Adrenal gland (tissue), 19 donors: ENCODE measurements at places on chromosomes 1 and 21. TPM values are rescaled to one million over a fixed set of nuclear protein-coding genes. Genes with fewer than 3 reads are reported as not detected.
A peak's percentile ranks its signal among the peaks of the same experiment; 100 is the strongest.

DNA sequence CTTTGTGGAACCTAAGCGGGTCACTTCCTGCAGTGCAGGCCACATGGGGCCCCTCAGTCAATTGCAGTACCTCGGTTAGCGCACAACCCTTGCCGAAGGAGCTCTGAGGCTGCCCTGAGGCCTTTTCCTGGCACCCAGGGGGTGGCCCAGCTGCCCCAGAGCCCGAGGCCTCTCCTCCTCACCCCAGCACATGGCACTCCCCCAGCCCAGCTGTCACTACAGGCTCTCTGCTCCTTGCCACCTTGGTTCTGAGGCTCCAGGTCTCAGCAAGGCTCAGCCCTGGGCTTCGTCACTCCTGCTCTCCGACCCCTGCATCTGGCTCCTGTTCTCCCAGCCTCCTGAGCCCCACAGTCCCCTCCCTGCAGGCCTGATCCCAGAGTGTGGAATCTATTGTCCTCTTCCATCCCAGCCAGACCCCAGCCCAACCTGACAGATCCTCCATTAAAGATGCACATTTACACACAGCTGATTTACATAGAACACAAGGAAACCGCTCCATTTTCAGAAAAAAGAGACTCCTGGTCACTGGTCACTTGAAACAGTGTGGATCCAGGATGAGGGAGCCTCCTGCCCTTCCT is 192.8 kb upstream of the POU3F1 start:
- DNase-seq, result no peak

Gene ATAD3C
- polyA plus RNA-seq, result 0.72 TPM

- DNase-seq, result peak; percentile 74
These were observed 35.7 kb upstream of the CNN3 start for GRCh38 chr1:94962409-94963265.

DNA sequence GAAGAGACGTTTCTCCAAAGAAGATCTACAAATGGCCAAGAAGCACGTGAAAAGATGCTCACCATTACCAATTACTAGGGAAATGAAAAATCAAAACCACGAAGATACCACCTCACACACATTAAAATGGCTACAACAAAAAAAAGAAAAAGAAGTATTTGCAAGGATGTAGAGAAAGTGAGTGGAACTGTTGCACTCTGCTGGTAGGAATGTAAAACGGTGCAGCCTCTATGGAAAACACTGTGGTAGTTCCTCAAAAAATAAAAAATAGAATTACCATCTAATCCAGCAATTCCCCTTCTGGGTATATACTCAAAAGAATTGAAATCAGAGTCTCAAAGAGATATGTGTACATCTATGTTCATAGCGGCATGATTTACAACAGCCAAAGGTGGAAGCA is 115.4 kb upstream of the EDN2 start:
- DNase-seq, result peak; percentile 4

DNA sequence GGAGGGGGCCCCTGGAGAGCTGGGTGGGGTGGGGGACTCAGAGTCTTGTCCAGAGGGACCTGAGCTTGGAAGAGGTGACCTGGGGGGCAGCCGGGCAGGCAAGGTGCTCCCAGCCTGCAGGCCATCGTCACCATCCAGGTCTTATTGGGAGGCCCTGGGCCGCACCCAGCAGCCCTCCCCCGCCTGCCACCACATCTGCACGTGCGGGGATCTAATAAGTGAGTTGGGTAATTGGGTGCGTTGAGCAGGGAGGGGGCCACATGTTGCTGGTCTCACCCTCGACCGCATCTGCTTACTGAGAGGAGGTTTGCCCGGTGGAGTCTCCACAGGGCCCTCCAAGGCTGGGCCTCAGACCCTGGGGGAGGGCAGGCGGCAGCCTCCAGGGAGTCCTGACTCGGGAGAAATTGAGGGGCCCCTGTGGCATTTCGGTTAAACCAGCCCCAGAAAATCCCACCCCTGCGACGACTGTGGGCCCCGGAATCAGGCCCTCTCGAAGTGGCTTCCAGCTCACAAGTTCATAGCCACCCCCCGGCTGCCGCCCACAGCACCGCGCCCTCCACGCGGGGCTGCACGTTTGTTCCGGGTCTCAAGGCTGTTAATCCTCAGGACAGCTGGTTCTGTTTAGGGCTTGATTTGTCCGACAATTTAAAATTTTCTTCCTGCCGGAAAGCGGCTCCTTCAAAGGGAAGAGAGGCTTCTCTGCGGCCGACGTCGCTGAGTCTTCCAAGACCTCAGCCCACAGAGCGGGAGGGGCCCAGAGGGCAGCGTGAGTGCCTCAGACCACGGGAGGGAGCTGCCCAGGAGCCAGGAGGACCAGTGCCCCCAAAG is 14.7 kb upstream of the COL6A2 start:
- DNase-seq, result no peak

DNA sequence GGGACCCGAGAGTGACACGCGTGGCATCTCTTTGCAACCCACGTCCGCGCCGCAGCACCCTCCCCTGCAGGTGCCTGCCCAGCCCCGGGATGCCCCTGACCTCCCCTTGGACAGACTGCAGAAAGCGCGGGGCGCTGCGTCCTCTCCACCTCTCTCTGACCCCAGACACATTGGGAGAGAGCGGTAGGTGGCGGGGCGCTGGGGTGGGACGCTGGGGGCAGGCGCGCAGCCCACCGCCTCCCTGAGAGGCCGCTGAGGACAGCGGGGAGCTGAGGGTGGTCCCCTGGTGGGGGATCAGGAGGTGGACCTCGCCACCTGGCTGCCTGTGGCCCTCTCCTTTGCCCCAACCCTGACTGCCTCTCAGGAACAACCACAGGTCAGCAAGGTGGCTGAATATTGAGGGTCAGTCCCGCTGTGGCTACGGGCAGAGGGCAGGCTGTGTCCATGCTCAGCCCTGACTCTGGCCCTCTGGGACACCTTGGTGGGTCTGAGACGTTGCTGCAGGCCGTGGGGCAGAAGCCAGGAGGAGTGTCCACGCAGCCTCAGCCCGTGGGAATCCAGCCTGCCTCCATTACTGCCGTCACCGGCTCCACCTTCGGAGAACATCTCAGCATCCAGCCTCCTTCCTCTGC is 761 bp upstream of the UBE2J2 start:
- no peak for DNase-seq

DNA sequence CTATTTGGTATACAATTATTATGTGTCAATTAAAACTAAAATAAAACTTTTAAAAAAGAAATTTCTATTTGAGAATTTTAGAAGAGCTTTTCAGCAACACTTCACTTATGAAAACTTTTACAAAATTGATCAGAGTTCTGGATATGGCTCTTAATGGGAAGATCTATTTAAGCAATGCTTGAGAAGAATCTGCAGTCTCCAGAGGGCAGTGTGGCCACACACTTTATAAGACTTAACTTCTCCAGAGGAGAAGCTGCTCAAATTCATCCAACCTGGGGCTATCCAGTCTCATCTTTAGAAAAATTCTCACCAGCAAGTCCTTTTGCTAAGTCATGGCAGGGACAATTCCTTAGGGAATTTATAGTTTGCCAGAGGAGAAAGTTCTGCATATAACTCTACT is 25.2 kb upstream of the AGO1 start:
- DNase-seq, result peak; percentile 20

Gene FHAD1
- polyA plus RNA-seq, result 0.90 TPM

Gene SH2D5
- polyA plus RNA-seq, result 0.07 TPM
